ENCODE measurements at places on chromosomes 3 and 15.

DNA sequence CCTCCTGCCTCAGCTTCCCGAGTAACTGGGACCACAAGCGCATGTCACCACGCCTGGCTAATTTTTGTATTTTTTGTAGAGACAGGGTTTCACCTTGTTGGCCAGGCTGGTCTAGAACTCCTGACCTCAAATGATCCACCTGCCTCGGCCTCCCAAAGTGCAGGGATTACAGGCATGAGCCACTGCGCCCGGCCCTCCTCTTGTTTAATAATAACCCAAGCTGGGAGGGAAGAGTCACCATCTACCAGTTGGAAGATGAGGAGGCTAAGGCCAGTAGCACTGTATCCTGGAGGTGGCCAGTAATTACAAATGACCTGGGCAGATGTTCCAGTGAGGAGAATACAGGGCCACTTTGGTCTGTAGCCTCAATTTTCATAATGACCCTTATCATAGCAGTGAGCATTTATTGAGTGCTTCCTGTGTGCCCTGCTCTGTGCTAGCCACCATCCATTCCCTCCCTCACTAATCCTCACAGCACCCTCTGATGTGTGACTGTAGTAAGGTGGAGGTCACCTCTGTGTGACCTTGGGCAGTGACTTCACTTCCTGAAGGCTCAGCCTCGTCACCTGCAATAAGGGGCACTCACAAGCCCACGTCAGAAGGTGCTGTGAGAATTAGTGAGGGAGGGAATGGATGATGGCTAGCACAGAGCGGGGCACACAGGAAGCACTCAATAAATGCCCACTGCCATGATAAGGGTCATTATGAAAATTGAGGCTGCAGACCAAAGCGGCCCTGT, 64.2 kb downstream of the ABTB1 start:
- no peak for DNase-seq

DNA sequence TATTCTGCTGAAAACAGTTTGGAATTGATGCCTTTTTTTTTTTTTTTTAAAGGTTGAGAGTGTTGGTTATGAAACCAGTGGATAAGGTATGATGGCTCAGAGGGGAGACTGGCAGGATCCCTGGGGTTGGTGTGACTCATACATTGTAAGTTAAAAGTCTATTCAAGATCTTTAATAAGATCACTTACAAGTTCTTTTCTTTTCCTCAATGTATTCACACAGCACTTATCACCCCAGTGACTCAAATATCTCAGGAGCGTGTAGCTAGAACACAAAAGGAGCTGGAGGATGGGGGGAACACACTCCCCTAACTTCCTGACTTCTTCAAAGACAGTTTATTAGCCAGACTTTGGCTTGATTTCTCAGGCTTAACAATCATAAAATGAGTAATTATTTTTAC, 285.3 kb downstream of the SV2B start:
- DNase-seq, result no peak

DNA sequence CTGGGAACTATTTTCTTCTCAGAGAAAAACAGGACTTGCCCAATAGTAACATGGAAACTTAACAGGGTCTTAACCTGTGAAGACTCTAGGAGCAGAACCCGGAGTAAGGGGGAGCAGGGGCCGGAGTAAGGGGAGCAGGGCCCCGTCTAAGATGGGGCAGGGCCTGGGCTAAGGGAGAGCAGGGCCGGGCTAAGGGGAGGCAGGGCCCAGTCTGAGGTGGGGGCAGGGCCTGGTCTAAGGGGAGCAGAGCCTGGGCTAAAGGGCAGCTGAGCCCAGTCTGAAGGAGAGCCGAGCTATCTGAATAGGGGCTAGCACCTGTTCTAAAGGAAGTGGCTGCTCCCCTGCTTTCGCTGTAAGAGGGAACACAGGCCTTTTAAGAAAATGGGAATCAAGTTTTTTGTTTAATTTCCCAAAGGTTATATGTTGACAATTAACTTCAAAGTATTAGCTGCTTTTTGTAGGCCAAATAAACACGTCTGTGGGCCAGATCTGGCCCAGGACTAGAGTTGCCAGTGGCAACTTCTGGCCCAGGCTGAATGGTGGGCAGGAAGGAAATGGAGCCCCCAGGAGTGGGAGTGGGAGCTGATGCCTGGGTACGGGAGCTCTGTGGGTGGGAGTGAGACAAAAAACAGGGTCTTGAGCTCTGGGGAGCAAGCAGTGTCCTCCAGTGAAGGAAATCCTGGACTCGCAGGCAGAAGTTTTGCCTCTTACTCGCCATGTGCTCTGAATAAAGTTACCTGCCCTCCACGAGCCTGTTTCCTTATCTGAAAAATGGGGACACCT, 32.5 kb downstream of the CSPG4 start:
- DNase-seq, result no peak

- no peak for DNase-seq
These were observed 97.3 kb downstream of the ISL2 start for GRCh38 chr15:76433798-76434400.

DNA sequence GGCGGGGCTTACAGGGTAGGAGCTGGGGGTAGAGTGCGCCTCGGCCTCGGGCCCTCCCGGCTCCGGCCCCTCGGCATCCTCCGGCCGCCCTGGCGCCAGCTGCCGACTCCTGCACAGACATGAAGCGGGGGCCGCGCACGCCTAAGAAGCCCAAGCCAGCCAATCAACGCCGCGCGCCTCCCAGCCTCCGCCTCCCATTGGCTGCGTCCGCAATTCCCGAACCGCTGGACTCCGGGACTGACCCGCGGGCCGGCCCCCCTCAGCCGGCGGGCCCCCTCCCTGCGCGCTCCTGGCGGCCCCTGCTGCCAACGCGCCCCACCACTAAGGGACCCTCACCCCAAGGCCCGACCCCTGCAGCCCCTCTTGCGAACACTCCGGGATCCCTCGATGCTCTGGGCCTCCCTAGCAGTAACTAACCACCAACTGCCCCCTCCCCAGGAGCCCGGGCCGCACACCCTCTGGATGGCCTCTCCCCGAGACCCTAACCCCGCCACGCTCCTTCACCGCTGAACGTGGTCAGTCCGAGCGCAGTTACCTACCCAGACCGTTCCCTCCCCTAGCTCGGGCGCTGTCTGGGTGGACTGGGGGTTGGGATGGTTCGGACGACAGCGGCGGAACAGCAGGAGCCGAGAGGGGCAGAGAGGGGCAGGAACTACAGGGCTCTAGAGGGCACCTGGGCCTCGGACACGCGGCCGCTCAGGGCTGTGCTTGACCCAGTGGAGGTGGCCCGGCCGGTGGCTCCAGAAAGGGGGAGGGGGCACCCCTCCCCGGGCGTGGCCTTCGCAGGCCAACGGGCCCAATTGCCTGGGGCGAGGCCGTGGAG, 5.0 kb downstream of the GATA2 start:
- peak; percentile 76 for DNase-seq

DNA sequence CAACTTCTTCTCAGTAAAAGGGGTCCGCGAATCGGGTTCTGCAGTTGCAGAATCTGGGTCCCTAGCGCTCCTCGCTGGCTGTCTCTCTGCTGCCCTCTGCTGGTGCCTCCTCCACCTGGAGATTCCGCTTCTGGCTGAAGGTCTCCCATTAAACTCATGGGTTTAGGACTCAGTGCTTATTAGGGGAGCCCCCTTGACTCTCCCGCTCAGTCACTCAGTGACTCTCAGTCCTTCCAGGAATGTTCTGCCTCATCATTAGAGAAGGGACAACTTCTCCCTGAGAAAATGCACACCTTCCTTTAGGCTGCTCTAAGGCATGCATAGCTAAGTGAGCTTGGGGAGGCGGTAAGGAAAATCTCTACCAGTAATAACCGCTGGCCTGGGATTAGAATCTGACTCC, 7.1 kb downstream of the CPN2 start:
- peak; percentile 16 for DNase-seq

DNA sequence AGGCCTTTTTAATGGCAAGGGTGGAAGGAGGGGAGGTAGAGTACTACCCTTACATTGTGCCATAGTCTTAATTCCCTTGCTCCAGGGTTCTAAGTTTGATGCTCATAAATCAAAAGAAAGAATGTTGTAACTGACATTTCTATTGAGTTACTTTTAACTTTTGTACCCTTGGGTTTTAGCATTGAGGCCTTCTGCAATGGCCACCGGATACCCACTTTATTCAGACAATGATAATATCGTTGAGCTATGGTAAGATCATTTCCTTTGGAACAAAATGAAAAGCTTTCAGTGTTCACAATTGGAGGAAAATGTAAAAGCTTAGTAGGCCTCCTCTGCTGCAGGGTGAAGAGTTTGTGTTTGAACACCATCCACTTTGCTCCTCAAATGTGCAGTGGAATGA, 16.8 kb downstream of the CGNL1 start:
- DNase-seq, result no peak

DNA sequence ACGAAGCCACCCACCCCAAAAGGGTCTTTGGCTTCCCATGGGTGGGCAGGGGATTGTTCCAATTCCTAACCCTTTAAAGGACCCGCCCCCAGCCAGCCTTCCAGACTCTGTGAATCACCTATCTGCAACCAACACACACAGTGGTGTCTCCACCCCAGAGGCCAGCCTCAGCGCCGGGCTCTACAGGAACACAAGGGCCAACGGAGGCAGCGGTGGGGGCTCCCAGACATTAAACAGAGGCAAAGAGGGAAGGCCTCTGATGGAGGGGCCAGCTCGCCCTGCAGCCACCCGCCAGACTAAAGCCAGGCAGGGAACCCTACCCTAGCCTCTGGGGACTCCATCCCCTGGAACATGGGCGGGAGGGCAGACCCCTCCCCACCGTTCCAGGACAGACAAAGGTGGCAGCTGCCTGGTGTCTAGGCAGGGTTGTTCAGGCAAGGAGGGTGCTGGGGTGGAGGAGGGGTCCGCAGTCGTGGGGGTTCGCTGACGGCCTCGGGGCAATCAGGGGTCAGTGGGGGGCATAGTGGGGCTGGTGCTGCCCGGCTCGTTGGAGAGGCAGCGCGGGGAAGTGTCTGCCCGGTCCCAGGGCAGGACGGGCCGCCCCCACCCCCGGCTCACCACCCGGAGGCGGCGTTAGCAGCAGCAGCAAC, 448 bp downstream of the SHISA5 start:
- no peak for DNase-seq

- no peak for DNase-seq
These were observed 321.5 kb upstream of the CTNNB1 start for GRCh38 chr3:40877631-40878463.

DNA sequence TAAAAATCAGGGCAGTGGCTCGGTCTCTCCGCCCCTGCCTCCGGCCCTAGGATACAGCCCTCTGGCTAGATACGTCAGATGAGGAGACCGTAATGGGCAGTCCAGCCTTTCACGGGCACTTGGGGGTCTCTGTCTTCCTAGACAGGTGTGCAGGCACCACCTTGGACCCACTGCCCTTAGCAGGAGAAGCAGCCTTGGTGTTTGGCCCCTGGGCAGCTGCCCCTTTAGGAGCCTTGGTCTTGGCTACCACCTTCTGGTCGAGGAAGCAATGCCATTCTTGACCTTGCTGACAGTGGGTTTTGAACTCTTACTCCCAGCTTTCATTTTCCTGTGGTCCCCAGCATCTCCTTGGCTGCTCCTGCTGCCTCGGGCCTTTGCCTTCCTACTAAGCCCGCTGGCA, 149.7 kb upstream of the FRMD4B start:
- DNase-seq, result no peak

DNA sequence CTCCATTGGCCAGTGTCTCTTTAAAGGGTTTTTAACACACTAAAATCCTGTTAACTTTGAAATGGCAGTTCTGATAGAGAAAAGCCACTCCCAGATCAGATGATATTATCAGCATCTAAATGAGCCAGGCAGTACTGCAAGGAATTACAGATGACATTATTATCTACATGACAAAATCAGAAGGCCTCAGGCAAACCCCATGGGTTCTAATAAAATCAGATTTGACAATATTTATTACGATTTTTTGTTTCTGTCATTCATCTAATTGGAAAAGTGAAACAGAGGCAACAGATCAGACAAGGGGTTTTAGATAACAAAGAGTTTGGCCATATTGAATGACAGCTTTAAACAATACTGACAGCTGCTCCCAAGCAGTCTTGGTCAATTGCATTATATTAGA, 112.7 kb downstream of the FEZF2 start:
- DNase-seq, result no peak

GRCh38 chr3:30578986-30579579, 27.3 kb upstream of the TGFBR2 start:
- DNase-seq, result no peak

GRCh38 chr3:73432023-73432705, 192.6 kb downstream of the PDZRN3 start:
- peak; percentile 9 for DNase-seq

- no peak for DNase-seq
These were observed 212.4 kb upstream of the ZBTB20 start for GRCh38 chr3:115359536-115359935.

DNA sequence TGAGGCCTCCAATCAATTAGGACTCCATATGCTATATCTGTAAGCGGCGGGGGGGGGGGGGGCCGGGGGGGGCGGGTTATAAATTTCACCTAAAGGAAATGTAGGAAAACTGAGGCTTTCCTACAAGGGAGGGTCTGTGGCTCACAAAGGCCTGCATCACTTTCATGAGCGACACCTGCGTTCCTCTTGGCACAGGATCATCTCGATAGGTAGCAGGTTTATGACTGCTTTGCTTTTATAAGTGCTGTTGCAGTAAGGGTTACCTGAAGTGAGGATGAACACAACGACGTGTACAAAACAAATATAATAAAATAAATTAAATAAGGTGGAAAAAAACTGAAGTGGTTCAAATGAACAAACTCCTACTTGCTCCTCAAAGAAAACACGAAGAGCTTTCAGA, 194.3 kb downstream of the FOXP1 start:
- DNase-seq, result no peak

- no peak for DNase-seq
These were observed 717.5 kb downstream of the AGBL1 start for GRCh38 chr15:86797135-86797534.

GRCh38 chr3:84925571-84925970, 33.2 kb upstream of the CADM2 start:
- no peak for DNase-seq

DNA sequence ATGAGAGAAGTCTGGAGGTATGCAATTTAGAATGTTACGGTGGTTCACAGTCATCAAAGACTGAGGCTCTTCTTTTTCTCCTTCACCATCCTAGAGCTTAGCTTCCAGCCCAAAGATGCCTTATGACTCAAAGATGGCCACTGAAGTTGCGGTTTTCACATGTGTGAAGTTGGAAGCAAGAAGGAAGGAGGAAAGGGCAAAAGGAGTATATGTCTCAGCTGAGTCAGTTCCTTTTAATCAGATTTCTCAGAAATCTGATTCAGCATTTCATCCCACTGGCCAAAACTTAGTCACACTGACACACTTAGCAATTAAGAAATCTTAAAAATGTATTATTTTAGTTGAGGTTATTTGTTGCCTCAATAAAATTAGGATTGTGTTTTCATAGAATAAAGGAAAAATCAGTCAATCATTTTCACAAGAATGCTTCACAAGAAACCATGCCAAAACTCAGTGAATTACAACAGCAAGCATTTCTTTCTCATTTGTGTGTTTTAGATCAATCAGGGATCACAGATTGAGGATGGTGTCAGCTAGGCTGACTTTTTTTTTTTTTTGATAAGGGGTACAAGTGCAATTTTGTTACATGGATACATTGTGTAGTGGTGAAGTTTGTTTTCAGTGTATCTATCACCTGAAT, 211.1 kb upstream of the GADL1 start:
- no peak for DNase-seq

DNA sequence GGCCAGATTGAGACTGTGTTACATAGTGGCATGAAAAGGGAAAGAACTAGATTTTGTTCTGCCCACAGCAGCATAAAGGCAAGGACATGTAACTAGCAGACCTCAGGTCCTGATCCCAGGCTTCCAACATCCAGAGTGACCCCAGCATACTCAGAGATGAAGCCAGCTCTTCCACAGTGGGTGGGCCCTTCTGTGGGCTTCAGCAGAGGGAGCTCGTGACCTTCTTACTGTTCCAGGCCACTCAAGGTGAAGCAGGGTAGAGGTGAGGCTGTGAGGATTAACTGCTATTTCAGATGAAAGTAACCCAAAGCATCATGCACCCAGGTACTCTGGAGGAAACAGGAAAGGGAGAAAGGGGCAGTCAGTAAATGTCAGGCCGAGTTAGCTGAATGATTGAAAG, 905 bp upstream of the SLC24A1 start:
- DNase-seq, result no peak

All from GDM1 (cell line).